ENCODE measurements at places on chromosomes 1 and 21.
A peak's percentile ranks its signal among the peaks of the same experiment; 100 is the strongest.

GRCh38 chr1:23732363-23733224 lies 10.7 kb upstream of the ELOA start:
- H3K36me3 ChIP-seq: peaks cover 2% of the 10 kb centered on the region
- H3K27ac ChIP-seq: no peak overlapping the region
- no peak for DNase-seq

GRCh38 chr1:3907031-3907534 lies 7.0 kb upstream of the C1orf174 start:
- no peak overlapping the region for H3K27ac ChIP-seq
- peak; percentile 11 for DNase-seq
- H3K4me1 ChIP-seq: peaks cover 22% of the 10 kb centered on the region
- no peak overlapping the region for H3K4me3 ChIP-seq

DNA sequence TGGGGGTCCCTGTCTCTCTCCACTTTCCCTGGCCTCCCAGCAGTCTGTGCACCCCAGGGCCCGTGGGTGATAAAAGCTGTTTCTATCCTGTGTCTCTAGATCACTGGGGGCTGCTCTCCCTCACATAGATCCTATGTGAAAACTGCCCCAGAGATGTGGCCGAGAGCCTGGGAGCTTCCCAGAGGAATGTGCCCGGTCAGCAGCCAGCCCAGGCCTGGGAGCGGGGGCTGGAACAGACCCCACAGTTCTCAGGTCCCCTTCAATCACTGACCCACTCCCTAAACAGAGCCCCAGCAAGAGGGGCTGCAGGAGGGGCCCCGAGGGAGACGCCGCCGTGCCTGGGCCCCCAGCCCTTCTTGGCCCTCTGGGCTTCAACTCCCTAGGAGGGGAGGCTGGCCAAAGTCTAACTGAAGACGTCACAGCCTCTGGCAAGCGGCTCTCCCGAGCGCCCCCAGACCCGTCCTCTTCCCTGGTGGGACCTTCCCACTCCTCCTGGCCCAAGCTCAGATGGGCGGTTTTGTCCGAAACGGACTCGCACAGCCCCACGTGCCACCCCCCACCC lies 403 bp downstream of the MXRA8 start:
- H3K27me3 ChIP-seq: peaks cover 25% of the 10 kb centered on the region
- no peak overlapping the region for H3K27ac ChIP-seq
- no peak for DNase-seq
- no peak overlapping the region for H3K4me3 ChIP-seq
- H3K36me3 ChIP-seq: no peaks in the 10 kb centered on the region

GRCh38 chr21:36751383-36751782 lies 52.5 kb downstream of the SIM2 start:
- peaks cover 30% of the 10 kb centered on the region for H3K27me3 ChIP-seq
- peaks cover 6% of the 10 kb centered on the region for H3K4me1 ChIP-seq
- no peak for DNase-seq
- H3K36me3 ChIP-seq: no peaks in the 10 kb centered on the region

DNA sequence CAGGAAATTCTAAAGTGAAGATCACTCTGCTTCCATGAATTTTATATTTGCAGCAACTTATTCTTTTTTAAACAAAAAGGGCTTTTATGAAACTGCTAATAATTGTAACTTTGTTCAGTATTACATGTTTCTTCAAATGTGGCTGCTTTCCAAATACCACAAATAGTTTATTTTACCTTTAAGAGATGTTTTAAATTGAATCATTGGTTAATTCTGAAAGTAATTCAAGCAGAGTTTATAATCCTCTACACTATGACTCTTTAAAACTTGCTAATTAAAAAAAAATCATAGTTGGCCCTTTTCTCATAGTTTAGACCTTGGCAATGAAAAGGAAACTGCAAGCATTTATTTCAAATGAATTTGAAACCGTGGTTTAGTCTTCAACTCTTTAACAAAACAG lies 59.6 kb downstream of the SDCCAG8 start:
- no peak overlapping the region for H3K27ac ChIP-seq
- peaks cover 16% of the 10 kb centered on the region for H3K36me3 ChIP-seq
- H3K4me1 ChIP-seq: peaks cover 10% of the 10 kb centered on the region
- no peak overlapping the region for H3K4me3 ChIP-seq
- H3K27me3 ChIP-seq: no peaks in the 10 kb centered on the region
- DNase-seq: no peak

DNA sequence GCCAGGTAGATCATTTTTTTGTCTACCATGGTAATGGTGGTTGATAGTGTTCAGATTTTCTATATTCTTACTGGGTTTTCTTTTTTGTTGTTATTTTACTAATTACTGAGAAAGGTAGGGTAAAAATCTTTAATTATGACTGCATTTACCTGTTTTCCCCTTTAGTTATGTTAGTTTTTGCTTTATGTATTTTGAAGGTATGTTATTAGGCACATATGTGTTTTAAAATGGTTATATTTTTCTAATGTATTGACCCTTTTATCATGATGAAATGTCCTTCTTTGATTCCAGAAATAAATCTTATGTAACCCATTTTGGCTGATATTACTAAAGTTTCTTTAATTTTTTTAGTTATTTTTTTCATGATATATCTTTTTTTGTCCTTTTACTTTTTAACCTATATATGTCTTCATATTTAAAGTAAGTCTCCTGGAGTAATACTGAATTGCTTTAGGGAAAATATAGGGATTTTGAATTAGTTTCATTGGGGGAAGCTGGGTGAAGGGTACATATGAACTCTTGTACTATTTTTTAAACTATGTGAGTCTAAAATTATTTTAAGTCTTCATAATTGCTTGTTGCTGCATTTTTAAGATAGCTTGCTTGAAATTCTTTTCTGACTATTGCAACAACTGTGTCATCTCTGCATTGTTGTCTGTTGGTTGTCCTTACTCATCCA lies 22.4 kb downstream of the SLC35A3 start:
- no peak for DNase-seq
- no peak overlapping the region for H3K27ac ChIP-seq
- H3K27me3 ChIP-seq: no peaks in the 10 kb centered on the region
- H3K4me1 ChIP-seq: peaks cover 9% of the 10 kb centered on the region
- no peak overlapping the region for H3K4me3 ChIP-seq
- peaks cover 48% of the 10 kb centered on the region for H3K36me3 ChIP-seq

Measured in T-helper 2 cell treated with Interferon-gamma antibody and Interleukin-4, amounts not matched to agents 5 μg/mL and 100 μg/mL, for 36 hours (primary cell).